ENCODE measurements at places on chromosomes 13 and 19.

GRCh38 chr19:39542206-39542605 lies 2.2 kb upstream of the EID2 start:
- DNase-seq, result no peak

- DNase-seq, result no peak
Measured at GRCh38 chr19:29940971-29941585, 961 bp upstream of the URI1 start.

DNA sequence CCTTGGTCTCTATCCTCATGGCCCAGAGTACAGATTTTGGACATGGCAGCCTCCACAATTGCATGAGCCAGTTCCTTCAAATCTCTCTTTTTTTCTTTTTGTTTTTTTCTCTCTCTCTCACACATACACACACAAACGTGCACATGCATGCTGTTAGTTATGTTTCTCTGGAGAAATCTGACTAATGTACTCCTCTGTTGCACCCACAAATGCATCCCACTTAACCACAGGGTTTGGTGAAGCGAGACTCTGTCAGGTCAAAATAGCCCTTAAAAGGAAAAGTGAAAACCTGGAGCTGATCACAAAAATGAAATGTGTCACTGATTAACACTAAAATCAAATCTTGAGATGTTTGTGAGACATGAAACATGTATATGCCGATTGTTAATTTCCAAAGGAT lies 374.6 kb upstream of the ARGLU1 start:
- no peak for DNase-seq

- DNase-seq, result peak; percentile 77
Measured at GRCh38 chr13:24254146-24254841, 55.1 kb upstream of the C1QTNF9 start.

DNA sequence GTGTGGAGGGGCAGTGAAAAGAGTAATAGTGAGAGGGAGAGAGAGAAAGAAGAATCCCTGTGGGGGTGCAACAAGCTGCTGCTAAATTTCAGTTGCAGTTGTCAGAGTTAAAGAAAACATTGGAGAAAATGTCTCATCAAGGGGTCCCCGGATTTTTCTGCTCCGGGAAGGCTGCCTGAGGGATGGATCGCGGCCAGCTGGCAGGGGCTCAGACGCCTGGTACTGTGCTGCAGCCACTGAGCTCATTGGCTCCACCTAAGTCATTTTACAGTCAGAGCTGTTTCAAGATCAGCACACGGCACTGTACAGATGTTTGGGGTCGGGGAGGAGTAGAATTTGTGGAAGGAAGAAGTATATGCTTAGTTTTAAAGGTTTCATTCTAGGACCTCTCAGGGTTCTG lies 106.2 kb downstream of the SHISA2 start:
- no peak for DNase-seq

- no peak for DNase-seq
Measured at GRCh38 chr13:106115081-106115480, 420.4 kb downstream of the EFNB2 start.

DNA sequence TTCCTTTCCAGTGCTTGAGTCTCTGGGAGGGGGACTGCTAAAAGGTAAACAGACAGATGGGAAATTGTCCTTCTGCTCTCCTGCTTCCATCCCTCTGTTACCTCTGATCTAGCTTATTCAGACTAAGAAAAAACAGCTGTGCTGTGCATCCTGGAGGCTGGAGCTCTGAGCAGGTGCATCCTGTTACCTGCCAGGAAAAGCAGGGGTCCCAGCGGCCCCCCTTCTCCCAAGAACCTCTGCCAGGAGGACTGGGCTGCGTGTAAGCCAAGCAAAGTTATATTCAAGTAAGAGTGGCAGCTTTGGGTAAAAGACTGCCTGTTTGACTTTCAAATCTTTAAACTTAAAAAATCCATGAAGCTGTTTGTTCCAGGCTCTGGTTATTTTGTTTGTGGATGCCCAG lies 75.1 kb downstream of the C13orf42 start:
- no peak for DNase-seq

DNA sequence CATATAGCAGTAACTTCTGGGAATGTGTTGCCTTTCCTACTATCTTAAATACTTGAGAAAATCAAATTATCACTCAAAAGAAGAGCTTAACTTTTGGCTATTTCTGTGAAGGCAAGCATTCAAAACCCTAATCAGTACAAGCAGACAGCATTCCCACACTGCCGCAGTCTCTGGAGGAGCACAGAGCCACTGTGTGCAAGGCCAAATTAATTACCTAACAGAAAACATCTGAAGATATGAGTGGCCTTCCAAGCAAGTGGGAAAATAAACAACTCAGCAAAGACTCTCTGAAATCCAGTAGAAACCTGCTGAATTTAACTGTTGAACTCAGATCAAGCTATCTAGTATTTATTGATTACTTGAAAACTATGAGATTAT lies 68.2 kb downstream of the COL4A1 start:
- no peak for DNase-seq

DNA sequence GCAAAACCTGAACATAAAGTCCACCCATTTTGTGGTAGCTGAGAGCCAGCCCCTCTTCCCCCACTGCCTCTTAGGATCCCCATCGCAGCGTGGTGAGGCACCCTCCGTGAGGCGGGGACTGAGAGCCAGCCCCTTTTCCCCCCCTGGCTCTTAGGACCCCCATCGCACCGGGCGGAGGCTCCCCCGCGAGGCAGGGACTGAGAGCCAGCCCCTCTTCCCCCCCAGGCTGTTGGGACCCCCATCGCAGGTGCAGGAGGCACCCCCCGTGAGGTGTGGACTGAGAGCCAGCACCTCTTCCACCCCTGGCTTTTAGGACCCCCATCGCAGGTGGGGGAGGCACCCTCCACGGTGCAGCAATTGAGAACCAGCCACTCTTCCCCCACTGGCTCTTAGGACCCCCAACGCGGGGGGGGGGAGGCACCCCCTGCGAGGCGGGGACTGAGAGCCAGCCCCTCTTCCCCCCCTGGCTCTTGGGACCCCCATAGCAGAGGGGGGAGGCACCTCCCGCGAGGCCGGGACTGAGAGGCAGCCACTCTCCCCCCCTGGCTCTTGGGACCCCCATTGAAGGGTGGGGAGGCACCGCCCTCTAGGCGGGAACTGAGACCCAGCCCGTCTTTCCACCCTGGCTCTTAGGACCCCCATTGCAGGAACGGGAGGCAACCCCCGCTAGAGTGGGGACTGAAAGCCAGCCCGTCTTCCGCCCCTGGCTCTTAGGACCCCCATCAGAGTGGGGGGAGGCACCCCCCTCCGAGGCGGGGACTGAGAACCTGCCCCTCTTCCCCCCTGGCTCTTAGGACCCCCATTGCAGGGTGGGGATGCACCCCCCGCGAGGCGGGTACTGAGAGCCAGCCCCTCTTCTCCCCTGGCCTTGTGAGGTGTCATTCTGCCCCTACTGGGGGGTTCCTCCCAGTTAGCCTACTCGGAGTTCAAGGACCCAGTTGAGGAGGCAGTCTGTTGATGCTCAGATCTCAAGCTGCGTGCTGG lies 366.4 kb upstream of the SPRY2 start:
- DNase-seq, result no peak

DNA sequence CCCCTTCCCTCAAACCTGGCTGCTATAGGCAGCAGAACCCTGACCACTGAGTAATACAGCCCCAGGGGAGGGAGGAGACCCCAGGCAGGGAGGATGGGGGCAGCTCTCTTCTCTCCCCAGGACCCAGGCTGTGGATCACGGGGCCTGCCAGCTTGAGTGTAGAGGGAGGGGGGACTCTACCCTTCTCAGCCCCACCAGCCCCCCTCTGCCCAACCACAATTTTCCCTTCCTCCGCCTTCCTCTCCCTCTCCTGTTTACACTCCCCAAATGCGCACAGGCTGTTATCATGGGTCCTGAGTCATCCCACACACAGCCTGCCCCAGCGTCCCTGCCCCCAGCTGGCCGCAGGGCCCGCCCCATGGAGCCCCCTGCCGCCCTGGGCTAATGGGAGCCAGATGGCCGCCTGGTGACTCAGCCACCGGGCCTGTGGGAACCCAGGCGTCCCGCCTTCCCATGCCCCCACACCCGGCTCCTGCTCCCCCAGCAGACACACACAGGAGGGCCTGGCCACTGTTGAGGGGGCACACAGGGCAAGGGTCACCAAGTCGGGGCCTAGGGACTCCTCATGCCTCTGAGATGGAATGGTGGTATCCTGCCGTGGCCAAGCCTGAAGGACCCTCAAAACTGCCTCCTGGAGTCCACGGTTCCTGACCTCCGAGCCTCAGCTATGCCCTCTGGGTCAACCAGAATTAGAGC lies 13.6 kb downstream of the CCDC97 start:
- no peak for DNase-seq

DNA sequence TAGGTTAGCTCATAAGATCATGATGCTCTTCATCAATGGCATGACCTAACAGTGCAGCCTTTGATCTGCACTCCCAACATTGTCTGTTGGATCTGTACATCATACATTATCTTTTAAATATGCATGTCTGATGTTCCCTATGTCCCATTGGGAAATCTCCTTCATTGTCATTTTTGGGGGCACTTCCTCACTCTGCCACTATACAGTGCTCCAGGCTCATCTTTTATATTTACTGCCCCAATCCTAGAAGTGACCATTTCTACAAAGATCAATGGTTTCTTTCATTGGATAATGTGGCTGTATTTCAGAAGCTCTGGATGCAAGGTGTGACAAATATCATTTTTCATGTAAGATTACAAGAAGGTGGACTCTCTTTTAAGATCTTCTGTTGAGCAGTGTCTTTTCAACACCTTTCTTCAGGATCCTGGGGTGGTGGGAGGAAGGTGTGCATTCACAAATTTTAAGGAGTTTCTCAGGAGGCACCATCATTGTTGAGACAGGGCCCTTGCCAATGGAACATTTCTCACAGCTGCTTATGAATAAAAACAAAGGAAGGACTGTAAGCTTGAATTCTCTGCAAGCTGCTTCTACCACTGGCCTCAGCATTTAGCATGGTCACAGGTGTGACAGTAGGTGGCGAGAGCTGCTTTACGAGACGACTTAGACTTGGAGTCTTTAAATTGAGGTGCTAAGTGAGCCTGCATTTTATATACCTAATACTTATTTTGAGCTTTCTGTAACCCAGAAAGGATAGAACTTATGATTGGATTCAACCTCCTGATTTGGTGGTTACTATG lies 403.0 kb downstream of the LMO7 start:
- DNase-seq, result no peak

DNA sequence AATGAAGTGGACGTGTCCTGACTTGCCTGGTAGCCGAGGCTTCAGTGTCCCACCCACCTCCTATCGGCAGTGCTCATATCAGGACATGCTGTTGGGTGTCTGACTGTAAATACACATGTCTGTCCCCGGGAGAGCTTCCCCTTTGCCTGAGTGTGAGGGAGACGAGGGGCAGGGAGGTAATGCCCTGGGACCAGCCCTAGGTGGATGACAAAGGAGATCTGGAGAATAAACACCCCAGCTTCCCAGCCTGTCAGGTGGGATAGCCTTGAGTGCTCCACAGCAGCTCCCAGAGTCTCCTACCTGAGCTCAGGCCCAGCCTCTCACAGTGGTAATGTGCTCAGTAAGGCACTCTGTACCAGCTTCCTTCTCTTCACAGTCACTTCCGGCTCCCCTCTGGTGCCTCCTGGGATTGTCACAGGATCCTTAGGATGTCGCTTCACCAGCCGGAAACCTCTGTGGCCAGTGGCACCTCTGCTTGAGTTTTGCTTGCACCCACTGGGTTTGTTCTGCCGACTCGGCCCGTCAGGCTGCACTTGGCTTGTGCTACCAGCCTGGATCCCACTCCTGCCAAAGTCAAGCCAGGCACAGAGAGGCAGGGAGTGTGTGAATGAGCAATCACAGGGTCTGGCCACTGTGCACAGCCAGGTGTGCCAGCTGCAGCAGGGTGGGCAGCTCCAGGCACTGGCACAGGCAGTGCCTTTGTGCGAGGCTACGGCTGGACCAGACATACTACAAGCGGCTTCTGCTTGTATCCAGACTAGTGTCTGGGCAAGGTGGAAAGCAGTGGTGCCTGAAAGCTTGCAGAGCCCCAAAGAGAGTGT lies 54.4 kb upstream of the RGCC start:
- no peak for DNase-seq

- no peak for DNase-seq
Measured at GRCh38 chr19:8457209-8457608, 12.4 kb downstream of the HNRNPM start.

DNA sequence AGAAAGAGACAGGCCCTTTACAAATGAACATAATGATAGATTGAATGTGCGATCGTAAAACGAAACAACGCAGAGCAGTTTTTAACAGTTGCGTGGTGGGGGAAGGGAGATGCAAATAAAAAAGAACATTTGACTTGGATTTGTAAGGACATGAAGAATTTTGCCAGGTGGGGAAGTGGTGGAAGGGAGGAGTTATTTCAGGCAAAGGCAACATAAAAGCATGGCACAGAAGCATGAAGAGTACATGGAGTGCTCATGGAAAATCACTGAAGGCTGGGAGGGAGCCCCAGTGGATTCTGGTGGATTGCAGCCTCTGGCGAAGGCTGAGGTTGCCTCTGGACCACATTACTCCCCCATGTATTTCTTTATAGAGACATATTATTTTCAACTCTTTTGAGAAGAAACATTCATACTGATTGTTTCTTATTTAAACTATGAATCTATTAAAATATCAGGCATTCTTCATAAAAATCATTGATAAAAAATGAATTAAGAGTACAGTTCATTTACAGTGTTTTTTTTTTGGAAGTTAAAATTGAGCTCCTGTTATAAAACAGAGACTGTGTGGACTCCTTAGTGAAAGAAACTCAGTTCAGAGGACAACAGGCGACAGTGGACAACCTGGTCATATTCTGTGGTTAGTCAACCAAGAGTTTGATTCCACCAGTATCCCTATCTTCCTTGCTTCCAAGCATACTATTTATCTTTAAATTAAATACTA lies 57.5 kb downstream of the STARD13 start:
- DNase-seq, result no peak

DNA sequence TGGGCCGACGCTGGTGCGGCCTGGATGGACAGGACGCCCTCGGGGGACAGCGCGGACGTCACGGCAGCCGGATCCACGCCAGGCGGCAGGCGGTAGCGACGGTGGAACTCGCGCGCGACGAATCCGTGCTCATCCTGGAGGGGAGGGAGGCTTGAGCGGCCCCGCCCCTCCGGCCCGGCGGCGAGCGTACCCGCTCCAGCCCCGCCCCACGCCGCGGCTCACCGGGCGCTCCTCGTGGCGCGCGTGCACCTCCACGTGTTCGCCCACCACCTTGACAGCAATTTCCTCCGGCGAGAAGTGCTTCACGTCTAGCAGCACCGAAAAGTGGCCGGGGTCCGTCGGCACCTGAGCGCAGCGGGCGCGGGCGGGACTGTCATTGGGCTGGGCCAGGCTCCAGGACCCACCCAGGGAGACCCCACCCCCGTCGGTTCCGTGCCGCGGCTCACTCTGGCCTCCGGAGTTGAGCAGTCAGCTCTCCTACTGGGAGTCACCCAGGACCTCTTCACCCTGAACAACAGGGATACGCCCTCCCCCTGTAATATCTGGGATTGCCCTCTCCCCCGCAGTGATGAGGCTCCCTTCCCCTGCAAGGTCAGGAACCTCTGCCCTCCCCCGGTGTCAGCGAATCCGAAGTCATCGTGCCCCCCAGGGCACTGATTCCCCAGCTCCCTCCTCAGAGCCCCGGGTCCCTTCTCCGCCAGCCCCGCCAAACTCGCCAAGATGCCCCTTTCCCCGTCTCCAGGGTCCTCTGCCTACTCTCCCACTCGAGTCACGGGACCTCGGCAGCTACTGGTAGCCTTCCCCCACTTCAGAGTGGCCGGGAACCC lies 1.1 kb downstream of the HSPB6 start:
- peak; percentile 72 for DNase-seq

- no peak for DNase-seq
Measured at GRCh38 chr13:64410276-64411053, 2819.7 kb downstream of the PCDH9 start.

Measured in CD4-positive, alpha-beta T cell treated with Interleukin-10 for 1 hour (primary cell).